ENCODE measurements at places on chromosomes 1 and 21.
A peak's percentile ranks its signal among the peaks of the same experiment; 100 is the strongest.

DNA sequence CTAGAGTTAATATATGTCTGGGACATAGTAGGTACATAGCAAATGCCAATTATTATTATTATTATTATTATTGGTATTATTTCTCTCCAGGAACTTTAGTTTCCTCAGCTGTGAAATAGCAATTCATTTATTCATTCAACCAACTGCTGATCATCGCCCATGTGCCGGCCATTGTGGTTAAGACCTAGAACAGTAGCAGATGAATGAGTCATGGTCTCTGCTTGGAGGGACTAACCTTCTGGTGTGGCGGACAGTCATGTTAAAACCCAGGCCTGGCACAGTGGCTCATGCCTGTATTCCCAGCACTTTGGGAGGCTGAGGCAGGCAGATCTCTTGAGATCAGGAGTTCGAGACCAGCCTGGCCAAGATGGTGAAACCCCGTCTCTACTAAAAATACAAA is 23.8 kb upstream of the LDLRAP1 start:
- peak; percentile 83 for DNase-seq

- DNase-seq, result peak; percentile 23
These were observed 2.7 kb downstream of the PTPRC start for GRCh38 chr1:198641501-198641900.

- no peak for DNase-seq
These were observed 22.5 kb downstream of the ZSCAN20 start for GRCh38 chr1:33494929-33495328.

DNA sequence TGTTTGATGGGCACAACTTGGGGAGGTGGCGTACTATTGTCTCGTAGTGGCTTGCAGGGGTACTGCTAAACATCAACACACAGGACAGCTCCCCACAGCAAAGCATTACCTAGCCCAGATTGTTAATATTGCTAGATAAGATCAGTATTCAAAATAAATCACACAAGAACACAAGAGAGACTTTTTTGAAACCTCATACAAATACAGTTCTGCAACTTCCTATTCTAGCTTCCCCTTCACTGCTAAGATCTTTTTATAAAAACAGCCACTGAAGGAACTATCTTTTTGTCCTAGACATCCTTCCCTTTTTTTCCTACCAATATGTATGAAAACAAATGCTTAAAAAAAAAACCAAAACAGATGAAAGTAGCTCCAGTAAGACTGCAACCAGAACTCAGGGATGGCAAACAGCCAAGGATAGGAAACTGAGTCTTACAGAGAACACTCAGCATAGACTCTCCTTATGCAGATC is 137.8 kb upstream of the KRTAP19-8 start:
- DNase-seq, result no peak

DNA sequence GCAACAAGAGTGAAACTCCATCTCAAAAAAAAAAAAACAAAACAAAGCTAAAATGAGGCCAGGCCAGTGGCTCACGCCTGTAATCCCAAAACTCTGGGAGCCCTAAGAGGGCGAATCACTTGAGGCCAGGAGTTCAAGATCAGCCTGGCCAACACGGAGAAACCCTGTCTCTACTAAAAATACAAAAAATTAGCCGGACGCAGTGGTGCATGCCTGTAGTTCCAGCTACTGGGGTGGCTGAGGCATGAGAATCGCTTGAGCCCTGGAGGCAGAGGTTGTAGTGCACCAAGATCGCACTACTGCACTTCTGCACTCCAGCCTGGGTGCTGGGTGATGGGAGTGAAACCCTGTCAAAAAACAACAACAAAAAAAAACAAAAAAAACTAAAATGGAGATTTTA is 191.2 kb upstream of the SGIP1 start:
- DNase-seq, result no peak

DNA sequence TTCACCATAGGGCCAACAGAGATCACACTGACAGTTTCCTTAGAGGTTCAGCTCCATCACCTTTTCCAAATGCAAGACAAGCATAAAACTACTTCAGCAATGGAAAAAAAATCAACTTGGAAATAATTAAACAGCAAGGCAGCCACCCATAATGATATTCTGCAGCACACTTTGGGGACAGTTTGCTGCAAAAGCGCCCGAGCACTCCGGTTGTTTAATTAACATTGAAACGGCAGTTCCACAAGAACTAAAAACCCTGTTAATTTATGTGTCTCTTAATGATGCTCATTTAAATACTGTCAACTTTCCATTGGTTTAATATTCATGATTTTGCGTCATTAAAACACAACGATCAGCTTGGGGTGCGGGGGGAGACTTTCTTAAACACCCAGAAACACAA is 153.2 kb downstream of the ELAVL4 start:
- DNase-seq, result no peak

DNA sequence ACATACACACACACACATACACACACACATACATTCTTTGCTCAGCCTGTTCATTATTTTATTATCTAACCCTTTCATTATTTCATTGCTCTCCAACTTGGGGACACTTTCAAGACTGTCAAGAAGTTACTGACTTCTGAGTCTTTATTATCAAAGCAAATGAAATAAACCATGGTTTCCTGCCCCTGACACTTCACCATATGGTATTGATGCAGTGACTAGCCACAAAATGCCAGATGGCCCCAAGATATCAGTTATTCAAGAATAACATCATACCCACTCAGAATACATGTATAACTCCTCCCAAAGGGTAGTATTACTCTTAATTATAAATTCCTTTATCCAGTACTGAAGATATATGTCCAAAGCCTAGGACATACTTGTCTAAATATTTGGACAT is 197.3 kb downstream of the MRPL39 start:
- DNase-seq, result no peak

GRCh38 chr1:242890192-242890741 is 364.8 kb downstream of the CEP170 start:
- peak; percentile 2 for DNase-seq

DNA sequence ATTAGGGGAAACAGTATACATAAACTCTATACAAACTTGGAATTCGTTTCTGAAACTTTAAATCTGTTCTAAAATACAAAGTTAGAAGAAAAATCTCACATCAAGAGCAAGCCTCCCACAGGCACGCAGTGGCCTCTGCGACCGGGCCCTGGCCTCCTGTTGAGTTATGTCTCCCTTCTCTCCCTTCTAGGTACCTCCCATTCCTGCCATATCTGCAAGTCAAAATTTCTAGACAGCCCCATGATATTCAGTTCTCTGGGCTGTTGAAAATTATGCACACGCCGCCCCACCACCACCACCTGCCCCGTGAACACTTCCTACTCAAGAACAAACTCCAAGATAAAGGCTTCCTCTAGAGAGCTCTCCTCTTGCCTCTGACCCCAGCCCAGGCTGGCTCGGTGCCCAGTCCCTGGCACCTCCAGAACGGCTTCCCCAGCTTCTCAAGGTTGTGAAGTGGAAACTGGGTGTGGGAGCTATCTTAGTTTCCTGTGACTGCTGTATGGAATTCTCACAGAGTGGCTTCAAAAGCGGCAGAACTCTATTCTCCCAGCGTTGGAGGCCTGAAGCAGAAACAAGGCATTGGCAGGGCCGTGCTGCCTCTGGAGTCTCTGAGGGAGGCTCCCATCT is 37.7 kb upstream of the LRP8 start:
- DNase-seq, result no peak

- peak; percentile 89 for DNase-seq
These were observed 16.6 kb upstream of the RNF19B start for GRCh38 chr1:32981003-32981901.

DNA sequence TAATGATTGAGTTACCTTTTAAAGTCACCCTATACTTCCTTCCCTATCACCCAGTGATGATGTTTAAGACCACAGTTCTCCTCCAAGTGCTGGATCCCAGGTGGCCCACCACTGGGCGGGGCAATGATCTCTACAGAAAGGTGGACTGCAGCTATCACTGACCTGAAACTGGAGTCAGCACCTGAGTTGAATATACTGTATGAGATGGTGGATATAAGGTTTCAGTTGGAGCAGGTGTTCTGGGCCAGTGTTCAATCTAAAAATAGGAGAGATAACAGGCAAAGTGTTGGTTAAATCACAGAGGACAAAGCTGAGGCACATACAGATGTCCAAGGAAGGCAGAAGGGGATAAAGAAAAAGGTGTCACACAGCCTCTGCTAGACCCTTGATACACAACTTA is 96.6 kb downstream of the SIPA1L2 start:
- DNase-seq, result no peak

DNA sequence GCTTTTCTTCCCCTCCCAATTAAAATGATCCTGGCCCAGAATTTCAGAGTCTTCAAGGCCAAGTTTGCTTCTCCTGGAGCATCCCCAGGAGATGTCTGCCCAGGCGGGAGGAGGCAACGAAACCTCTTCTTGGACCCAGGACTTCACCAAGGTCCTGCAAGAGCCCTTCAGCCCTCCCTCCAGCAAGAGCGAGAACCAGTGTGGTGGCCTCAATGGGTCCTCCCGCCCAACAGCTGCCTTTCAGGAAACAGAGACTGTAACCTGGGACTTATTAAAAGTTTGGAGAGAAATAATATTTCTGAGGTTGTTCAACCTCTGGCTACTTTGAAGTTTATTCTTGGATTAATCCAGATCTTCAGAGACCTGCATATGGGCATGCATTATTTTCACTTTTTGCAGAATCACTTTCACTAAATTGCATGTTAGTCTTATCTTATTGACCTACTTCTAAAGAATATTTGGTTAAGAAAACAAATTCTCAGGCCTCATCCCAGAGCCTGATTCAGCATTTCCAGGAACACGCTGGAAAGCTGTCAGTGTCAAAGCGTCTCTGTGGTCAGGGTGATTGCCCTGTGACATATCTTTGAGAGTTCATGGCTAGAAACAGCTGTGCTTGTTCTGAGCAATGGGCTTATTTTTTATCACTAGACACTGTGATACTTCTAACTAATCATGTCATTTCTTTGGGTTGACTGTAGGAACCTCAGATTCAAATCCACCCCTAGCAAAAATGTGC is 66.0 kb upstream of the CLDN14 start:
- DNase-seq, result no peak

- no peak for DNase-seq
These were observed 1.7 kb downstream of the TRPM2 start for GRCh38 chr21:44354775-44355771.

GRCh38 chr1:184577319-184577718 is 177.3 kb downstream of the EDEM3 start:
- no peak for DNase-seq

DNA sequence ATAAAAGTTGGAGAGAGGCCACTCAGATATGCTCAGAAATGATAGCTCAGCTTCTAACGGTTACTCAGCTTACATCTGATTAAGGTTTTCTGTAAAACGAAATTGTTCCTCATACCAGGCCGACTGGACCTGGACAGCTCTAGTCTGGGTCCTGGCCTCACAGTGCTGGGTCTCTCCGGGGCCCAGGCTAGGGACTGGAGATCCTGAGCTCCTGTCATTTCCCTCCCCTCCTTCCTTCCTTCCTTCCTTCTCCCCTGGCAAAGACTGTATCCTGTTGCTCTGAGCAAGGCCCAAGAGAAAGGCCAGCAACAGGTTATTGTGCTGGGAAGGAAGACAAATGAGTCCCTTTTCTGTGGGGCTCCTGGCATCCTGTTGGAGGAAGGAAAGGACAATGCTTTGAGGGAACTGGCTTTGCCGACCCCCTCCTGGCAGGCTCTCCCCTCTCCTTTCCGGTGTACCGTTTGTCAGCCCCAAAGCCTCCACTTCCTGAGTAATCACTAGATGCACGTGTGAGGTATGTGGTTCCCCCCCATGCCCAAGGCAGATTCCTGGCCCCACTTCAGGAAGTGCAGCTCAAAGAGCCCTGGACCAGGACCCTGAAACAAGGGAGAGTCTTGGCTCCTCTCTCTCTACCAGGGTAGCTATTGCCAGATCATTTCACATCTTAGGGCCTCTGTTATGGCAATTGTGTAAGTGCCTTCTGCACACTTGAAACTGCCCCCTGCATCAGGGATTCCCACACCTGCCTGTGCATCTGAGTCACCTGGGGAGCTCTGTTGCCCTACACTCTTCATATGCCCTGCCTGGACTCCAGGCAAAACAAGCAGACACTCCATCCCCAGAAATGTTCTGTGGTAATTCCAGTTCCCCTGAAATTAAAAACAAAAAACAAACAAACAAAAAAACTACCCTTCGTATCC is 212.7 kb upstream of the FGGY start:
- peak; percentile 75 for DNase-seq

All from EL (cell line).